GM13977 (cell line): ENCODE measurements at places on chromosomes 7 and 10.

- DNase-seq, result no peak
Observed at GRCh38 chr10:43749940-43750552, 101.4 kb upstream of the ZNF32 start.

DNA sequence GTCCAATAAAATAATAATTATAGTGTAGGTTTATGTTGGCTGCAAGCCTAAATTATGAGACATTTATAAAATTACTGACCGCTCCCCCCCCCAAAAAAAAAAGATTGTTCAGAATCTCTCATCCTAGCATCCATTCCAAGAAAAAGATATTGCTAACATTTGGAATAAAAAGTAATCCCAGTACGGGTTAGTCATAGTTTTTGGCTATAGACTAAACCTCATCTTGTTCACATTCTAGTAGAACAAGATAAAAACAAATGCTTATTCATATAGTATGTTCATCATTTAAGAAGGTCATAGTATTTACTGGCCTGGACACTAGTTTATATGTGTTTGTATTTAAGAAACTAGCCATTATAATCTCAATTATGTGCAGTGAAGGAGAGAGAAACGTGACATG is 44.0 kb downstream of the ADK start:
- DNase-seq, result no peak

DNA sequence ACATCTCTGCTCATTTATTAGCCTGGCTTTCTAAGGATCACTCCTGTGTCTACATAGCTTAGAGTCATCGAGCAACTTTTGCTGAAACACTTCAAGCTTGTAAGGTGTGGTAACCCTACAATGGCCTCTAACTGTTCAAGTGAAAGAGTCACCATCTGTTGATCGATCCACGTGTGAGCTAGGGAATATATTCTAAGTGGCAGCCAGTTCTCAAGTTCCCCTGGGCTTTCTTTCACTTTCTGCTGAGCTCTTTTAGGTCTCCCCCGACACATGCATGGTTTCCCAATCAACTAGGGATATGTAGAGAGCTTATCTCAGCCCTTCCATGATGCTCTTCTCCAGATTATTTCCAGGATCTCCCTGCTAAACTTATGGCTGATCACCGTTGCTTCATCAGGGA is 15.5 kb downstream of the AOAH start:
- no peak for DNase-seq

DNA sequence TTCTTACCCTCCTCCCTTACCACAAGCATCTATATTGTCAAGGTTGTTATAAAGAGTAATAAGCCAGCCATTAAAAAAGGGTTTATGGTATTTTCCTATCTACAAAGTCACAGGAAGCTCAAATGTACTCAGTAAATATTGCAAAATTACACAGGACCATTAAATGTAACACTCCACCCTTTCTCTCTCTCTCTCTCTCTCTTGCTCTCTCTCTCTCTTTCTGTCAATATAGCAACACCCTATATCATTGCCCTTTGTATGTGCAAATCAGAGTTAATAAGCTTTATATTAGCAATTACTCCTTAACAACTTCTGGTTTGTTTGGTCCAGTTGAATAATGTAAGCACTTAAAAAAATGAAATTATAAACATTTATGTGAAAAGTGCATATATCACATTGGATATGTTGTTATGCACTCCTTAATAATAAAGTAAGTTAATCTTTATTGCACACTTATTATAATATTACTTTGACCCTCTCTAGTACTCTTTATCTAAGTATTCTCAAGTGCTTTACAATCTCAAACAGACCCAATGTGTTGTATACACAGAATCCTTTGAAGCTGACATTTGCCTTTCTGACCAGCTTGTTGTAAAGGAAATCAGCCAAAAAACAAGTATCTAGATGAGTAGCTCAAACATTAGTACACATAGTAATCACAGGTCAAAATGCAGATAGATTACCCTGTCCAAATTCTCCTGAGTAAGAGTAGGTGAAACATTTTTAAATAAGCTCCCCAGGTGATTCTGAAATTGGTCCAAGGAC is 93.2 kb downstream of the CFTR start:
- no peak for DNase-seq

GRCh38 chr7:106717254-106717954 is 56.4 kb upstream of the CCDC71L start:
- no peak for DNase-seq

GRCh38 chr7:32178677-32179366 is 108.6 kb upstream of the PDE1C start:
- DNase-seq, result no peak

- no peak for DNase-seq
Observed at GRCh38 chr10:47441938-47442337, 42.0 kb downstream of the ANXA8 start.

DNA sequence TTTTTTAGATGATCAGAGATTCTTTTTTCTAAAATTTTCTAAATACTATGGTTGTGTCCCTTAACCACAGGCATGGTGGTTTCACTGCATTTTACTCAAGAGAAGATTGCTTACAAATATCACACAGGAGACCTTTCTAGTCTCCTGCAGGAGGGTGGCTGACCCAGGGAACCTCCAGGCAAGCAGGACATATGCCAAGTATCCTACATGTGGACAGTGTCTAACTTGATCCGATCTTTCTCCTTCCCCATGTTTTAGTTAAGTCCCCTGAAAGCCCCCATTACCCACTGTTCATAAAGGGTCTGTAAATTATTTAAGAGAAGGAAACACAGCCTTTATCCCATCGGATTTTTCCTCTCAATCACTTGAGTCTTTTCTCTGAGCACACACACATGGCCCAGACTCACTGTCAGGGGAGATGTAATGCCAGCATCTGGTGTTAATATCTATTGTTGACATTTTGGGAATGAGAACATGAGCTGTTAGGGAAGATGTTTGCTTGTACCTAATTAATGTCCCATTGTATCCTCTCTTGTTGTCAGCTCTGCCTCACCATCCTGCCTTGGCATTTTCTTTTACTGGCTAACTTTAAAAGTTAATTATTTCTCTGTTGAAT is 755.2 kb downstream of the AUTS2 start:
- DNase-seq, result no peak

DNA sequence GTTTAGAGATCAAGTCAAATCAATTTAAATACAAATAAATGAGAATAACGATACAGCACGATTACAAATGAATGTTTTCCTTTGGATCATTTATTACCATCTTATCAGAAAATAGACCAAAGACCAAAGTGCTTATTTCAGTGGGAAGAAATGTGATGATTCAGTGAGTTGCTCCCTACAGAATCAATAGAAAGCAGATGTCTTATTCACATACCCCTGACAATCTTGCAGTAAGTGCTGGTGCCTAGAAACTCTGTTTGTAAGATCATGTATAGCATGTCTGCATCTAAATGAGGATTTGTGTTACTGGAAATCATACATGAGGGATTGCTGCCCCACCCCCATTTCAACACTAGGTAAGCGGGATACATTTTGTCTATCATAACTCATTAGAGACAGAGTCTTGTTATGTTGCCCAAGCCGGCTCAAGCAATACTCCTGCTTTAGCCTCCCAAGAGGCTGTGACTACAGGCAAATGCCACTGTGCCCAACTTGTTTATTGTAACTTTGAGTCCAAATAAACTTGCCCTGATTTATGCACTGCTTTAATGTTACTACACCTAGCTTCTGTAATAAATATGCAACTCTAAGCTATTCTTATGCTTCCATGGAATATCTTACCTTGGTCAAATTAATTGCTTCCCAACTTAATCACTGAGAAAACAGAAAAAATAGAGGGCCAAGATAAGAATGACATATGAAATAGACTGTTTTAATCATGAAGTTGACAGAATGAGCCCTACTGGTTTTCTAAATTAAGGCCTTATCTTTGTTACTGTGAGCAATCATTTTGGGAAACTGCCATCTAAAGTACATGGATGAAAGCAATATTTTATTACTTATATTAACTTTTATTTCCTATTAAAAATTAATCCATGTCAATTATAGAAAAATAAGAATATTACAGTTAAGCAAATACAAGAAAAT is 82.5 kb downstream of the AHR start:
- DNase-seq, result no peak

- DNase-seq, result no peak
Observed at GRCh38 chr7:119720541-119720940, 552.4 kb upstream of the KCND2 start.

GRCh38 chr10:101602761-101603398 is 14.8 kb downstream of the DPCD start:
- peak; percentile 86 for DNase-seq

GRCh38 chr10:109902992-109903947 is 20.0 kb downstream of the XPNPEP1 start:
- no peak for DNase-seq

- no peak for DNase-seq
Observed at GRCh38 chr10:115118346-115118745, 25.2 kb downstream of the ATRNL1 start.

DNA sequence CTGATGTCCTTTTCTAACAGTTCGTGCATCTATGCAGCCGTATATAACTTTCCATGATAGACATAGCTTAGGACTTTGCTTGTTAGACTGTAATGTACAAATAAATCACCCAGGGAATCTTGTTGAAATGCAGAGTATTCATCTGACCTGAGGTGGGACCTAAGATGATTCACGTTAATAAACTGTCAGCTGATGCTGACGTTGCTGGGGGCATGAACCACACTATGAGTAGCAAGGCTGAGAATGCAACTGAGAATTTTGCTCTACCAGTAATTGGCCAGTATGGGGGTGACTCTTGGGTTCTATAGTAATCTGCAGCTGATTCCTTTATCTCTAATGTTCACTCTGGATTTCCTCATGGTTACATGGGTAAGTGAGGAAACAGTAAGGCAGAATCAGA is 130.1 kb upstream of the MALRD1 start:
- no peak for DNase-seq

DNA sequence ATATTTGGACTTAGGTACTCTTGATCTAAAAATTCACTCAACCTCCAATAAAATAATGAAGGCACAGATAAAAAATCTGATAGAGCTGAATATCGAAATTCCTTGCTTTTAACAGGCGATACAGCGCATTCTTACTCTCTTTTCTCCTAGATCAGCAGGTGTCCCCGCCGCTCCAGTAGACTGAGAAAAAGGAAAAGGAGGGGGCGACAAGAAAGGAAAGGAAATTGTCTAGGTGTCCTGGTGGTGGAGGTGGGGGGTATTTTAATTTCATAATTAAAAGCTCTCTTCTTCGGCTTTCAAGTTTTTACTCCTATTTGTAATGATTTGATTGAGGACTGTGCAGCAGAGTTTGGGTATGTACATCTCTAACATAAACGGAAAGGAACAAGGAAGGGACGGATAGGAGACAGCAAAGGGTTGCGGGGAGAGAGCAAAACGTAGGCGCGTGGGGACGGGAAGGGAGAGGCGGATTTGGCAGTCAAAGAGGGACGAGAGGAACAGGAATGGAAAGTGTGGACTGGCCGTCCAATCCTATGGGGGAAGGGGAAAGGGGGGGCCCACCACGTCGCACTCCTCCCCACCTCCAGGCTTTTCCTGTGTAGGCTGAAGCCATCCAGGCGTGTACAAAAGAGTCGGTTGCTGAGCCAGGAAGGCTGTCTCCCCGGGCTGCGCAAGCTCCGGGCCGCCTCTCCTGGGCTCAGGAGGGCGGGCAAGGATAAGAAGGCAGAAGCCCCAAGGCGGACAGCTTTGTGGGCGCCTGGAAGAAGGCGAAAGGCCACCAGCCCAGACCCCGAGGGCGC is 875 bp upstream of the HECTD2 start:
- DNase-seq, result peak; percentile 54

- DNase-seq, result no peak
Observed at GRCh38 chr10:61815496-61815895, 86.0 kb upstream of the ARID5B start.

GRCh38 chr10:101563497-101564040 is 24.5 kb downstream of the POLL start:
- DNase-seq, result no peak

- DNase-seq, result no peak
Observed at GRCh38 chr7:66308411-66308810, 103.3 kb downstream of the TPST1 start.

- peak; percentile 55 for DNase-seq
Observed at GRCh38 chr7:96320442-96320841, 1.5 kb downstream of the SLC25A13 start.

- DNase-seq, result no peak
Observed at GRCh38 chr10:110862961-110863360, 8.8 kb upstream of the PDCD4 start.

- DNase-seq, result no peak
Observed at GRCh38 chr7:140263277-140263676, 86.5 kb upstream of the KDM7A start.

GRCh38 chr7:19617901-19618300 is 90.9 kb downstream of the POLR1F start:
- no peak for DNase-seq
